Osteocyte (in vitro differentiated cells): ENCODE measurements at places on chromosomes 1 and 21. TPM values are rescaled to one million over a fixed set of nuclear protein-coding genes. Genes with fewer than 3 reads are reported as not detected.

Gene TFF1
- not detected in 2 replicates for total RNA-seq

Gene B3GALT2
- total RNA-seq = 30.0 and 32.1 TPM in 2 replicates

Gene L1TD1
- not detected in 2 replicates for total RNA-seq

Gene ORC1
- total RNA-seq = 1.9 and 3.0 TPM in 2 replicates

Gene FAM151A
- total RNA-seq = not detected in 2 replicates

Gene FHAD1
- total RNA-seq = not detected in 2 replicates

Gene FCRL4
- total RNA-seq = not detected in 2 replicates

Gene NCAM2
- total RNA-seq = 121 and 135 TPM in 2 replicates

Gene PRAMEF11
- total RNA-seq = not detected in 2 replicates

Gene PGBD2
- 8.3 and 9.4 TPM in 2 replicates for total RNA-seq

Gene GIPC2
- total RNA-seq = 0.08 TPM in 2 replicates

Gene HSD3B2
- not detected in 2 replicates for total RNA-seq

Gene DIRAS3
- 1.4 and 1.7 TPM in 2 replicates for total RNA-seq

Gene MPL
- not detected in 2 replicates for total RNA-seq

- no peaks in the 10 kb centered on the region for H3K36me3 ChIP-seq
- no peak for DNase-seq
- no peak overlapping the region for H3K4me3 ChIP-seq
- H3K27ac ChIP-seq = no peak overlapping the region
These were observed 10.6 kb downstream of the TNFRSF1B start for GRCh38 chr1:12177156-12177998.

DNA sequence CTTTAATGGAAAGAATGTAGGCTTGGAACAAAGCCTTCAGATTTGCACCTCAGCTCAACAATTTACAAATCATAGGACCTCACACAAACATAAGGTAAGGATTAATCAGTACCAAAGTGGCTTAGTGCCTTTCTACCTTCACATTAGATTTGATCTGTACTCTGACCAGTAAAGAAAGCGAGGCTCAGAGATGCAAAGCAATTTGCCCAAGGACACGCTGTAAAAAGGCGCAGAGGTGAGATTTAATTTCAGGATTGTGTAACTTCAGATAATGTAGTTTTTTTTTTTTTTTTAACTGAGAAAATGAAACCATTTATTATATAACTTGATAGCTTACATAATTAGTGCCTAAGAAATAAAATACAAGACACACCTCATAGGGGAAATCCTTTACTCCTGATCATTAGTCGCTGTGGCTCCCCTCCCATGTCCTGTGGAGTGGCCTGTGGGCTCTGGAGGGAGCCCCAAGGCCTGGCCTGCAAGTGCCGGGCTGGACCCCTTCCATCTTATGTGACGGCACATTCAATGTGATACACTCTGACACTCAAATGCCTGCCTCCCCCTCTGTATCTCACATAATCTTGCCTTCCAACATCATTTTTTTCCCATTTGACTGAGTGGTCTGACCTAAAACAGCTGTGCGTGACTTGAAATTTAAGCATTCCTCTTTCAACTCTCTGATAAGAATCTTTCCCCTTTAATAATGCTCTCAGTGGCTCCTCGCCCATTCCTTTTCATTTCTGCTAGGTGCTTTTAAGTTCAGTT, 426.5 kb upstream of the DAB1 start:
- peaks cover 7% of the 10 kb centered on the region for H3K4me1 ChIP-seq
- DNase-seq = no peak
- H3K27me3 ChIP-seq = peaks cover 2% of the 10 kb centered on the region
- no peak overlapping the region for H3K27ac ChIP-seq

GRCh38 chr1:160137216-160137862, 14.1 kb upstream of the ATP1A4 start:
- DNase-seq = no peak
- H3K4me3 ChIP-seq = no peak overlapping the region
- H3K4me1 ChIP-seq = no peaks in the 10 kb centered on the region

DNA sequence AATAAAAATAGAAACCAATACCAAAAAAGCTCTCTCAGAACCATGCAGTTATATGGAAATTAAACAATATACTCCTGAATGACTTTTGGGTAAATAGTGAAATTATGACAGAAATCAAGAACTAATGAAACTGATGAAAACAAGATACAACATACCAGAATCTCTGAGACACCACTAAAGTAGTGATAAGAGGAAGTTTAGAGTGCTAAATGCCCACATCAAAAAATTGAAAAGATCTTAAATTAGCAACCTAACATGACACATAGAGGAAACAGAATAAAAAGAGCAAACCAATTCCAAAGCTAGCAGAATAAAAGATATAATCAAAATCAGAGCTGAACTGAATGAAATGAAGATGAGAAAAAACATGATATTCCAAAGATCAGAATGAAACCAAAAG, 430.9 kb downstream of the LTN1 start:
- no peak overlapping the region for H3K4me3 ChIP-seq
- peaks cover 8% of the 10 kb centered on the region for H3K36me3 ChIP-seq
- H3K27ac ChIP-seq = no peak overlapping the region
- no peak for DNase-seq

DNA sequence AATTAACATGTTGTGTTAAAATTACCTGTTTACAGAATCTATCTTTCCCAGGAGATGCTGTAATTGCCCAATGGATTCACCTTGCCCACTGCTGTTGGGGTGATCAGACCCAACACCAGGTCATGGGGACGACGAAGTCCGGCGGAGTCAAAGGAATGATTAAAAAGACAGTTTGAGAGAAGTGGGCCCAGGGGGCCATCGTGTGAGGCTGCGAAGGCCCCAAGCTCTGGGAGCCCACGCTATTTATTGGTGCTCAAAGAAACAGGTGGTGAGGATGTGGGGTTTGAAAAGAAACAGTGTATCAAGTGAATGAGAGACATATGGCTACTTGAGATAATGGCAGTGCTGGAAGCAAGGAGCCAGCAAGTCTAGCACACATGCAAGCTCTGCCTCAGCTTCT, 16.3 kb upstream of the L1TD1 start:
- DNase-seq = no peak
- H3K4me3 ChIP-seq = no peak overlapping the region
- no peak overlapping the region for H3K27ac ChIP-seq
- H3K36me3 ChIP-seq = no peaks in the 10 kb centered on the region

- H3K27ac ChIP-seq = no peak overlapping the region
- H3K4me3 ChIP-seq = no peak overlapping the region
- no peaks in the 10 kb centered on the region for H3K36me3 ChIP-seq
- H3K4me1 ChIP-seq = peaks cover 1% of the 10 kb centered on the region
- H3K27me3 ChIP-seq = no peaks in the 10 kb centered on the region
These were observed 696.0 kb upstream of the CHRM3 start for GRCh38 chr1:238690415-238690814.

- no peaks in the 10 kb centered on the region for H3K4me1 ChIP-seq
- DNase-seq = no peak
- H3K27me3 ChIP-seq = peaks cover 28% of the 10 kb centered on the region
- H3K4me3 ChIP-seq = no peak overlapping the region
These were observed 15.4 kb upstream of the FRRS1 start for GRCh38 chr1:99781798-99782197.

GRCh38 chr1:89681045-89681729, 48.3 kb downstream of the LRRC8C start:
- no peak overlapping the region for H3K4me3 ChIP-seq
- H3K27ac ChIP-seq = no peak overlapping the region
- peaks cover 6% of the 10 kb centered on the region for H3K4me1 ChIP-seq
- no peak for DNase-seq

- no peak for DNase-seq
- H3K27me3 ChIP-seq = no peaks in the 10 kb centered on the region
- H3K4me1 ChIP-seq = peaks cover 27% of the 10 kb centered on the region
- peak overlapping the region; percentile 60 for H3K4me3 ChIP-seq
- H3K36me3 ChIP-seq = peaks cover 5% of the 10 kb centered on the region
These were observed 941 bp upstream of the TBCE start for GRCh38 chr1:235366286-235366685.

DNA sequence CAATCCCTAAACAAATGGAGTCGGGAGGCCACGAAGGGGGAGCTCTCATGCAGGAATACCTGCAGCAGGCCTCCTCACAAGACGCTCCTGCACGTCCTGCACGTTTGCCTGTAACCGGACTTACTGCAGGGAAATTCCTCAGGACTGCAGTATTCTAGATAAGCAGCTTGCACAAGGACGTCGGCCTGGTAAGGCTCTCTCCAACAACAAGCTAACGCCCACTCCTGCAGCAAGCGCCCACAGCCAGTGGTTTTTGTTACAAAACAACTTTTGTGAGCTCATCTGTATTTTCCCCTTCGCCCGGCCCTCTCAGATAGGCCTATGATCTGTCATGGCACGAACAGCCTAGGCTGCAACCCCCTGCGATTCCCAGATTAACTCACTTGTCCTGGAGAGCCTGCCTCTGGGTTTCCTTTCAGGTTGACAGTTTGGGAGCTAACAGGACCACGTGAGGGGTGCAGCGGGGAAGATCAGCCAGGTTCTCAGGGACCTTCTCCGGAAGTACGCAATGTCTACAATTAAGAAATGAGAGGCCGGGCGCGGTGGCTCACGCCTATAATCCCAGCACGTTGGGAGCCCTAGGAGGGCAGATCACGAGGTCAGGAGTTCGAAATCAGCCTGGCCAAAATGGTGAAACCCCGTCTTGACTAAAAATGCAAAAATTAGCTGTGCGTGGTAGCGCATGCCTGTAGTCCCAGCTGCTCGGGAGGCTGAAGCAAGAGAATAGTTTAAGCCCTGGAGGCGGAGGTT, 921 bp upstream of the MIB2 start:
- peak overlapping the region; percentile 75 for H3K27ac ChIP-seq
- no peak for DNase-seq
- H3K4me1 ChIP-seq = peaks cover 34% of the 10 kb centered on the region
- H3K36me3 ChIP-seq = peaks cover 6% of the 10 kb centered on the region
- peak overlapping the region; percentile 87 for H3K4me3 ChIP-seq
- H3K27me3 ChIP-seq = no peaks in the 10 kb centered on the region

- no peak overlapping the region for H3K4me3 ChIP-seq
- H3K36me3 ChIP-seq = no peaks in the 10 kb centered on the region
- no peaks in the 10 kb centered on the region for H3K27me3 ChIP-seq
- H3K4me1 ChIP-seq = peaks cover 51% of the 10 kb centered on the region
- DNase-seq = no peak
These were observed 903.9 kb upstream of the ADGRL2 start for GRCh38 chr1:80896781-80897356.

GRCh38 chr1:86641318-86641717, 63.1 kb upstream of the SH3GLB1 start:
- DNase-seq = no peak
- no peaks in the 10 kb centered on the region for H3K4me1 ChIP-seq
- no peak overlapping the region for H3K4me3 ChIP-seq
- peaks cover 28% of the 10 kb centered on the region for H3K27me3 ChIP-seq
- H3K27ac ChIP-seq = no peak overlapping the region
- no peaks in the 10 kb centered on the region for H3K36me3 ChIP-seq

GRCh38 chr1:42737986-42738677, 1.9 kb downstream of the CLDN19 start:
- no peaks in the 10 kb centered on the region for H3K27me3 ChIP-seq
- H3K27ac ChIP-seq = no peak overlapping the region
- H3K36me3 ChIP-seq = no peaks in the 10 kb centered on the region
- peaks cover 10% of the 10 kb centered on the region for H3K4me1 ChIP-seq
- no peak overlapping the region for H3K4me3 ChIP-seq

GRCh38 chr1:57067863-57068262, 102.0 kb upstream of the C8B start:
- H3K27me3 ChIP-seq = no peaks in the 10 kb centered on the region
- H3K4me1 ChIP-seq = no peaks in the 10 kb centered on the region
- H3K36me3 ChIP-seq = no peaks in the 10 kb centered on the region

DNA sequence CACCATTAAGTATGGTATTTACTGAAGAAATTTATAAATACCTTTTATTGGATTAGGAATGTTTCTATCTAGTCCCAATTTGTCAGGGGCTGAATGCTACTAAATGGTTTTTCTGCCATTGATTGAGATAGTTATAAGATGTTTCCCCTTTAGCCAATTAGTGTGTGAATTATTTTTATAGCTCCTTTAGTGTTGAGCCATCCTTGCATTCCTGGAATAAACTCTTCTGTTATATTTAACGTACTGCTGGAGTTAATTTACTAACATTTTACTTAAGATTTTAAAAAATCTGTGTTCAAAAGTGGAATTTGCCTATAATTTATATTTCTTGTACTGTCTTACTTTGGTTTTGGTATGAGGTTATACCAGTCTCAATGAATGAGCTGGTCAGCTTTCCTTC, 25.4 kb upstream of the LRRC3 start:
- H3K27ac ChIP-seq = no peak overlapping the region
- no peak for DNase-seq
- H3K4me3 ChIP-seq = no peak overlapping the region
- no peaks in the 10 kb centered on the region for H3K36me3 ChIP-seq

DNA sequence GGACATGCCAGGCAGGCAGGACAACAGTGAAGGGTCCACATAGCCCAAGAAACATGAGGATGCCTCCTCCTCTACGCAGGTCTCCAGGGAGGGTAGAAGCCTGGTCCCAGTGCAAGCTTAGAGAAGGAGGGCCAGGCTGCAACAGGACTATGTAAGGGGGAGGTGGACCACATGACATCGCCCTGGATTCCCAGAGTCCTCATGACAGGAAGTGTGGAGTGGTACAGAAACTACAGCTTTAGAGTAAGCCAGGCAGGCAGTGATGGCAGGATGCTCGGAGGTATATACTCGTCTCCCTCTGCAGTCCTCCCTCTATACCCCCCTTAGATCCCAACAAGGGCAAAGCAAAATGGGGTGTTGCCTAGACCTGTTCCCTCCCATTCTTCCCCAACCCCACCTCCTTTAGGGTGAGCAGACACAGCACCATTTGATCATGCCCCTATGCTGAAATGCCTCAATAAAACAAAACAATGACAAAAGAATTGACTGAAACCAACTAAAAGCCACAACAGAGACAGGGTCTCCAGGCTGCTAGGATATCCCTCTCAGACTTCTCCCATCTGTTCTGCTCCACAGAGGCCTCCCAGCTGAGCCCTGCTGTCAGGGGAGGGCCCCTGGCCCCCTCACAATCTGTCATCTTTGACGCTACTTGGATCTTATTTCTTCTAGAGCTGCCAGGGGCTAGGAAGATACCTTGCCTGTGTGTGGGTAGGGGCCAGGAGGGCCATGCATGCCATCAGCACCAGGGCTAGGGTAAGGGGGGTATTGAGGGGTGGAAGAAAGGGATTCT, 13.1 kb downstream of the FAM78B start:
- H3K4me1 ChIP-seq = no peaks in the 10 kb centered on the region
- no peaks in the 10 kb centered on the region for H3K36me3 ChIP-seq
- H3K27me3 ChIP-seq = no peaks in the 10 kb centered on the region
- no peak for DNase-seq
- no peak overlapping the region for H3K27ac ChIP-seq

DNA sequence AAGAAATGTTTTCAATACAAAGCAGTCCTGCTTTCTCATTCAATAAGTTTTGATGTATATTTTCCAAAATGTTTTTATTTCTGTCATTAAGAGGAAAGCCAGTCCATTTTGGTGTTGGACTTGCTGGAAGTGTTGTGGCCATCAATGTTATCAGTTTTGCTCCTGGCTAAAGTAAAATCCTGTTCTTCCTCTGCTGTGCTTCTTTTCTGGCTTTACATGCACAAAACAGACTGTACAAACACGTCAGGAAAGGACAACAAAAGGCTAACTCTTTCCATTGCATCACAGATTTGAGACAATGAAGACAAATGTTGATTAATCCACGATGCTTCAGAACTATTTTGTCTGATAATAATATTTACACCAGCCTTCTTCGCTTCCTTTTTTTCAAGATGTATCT, 735.4 kb downstream of the LTN1 start:
- no peak for DNase-seq
- H3K4me1 ChIP-seq = peaks cover 24% of the 10 kb centered on the region
- H3K27me3 ChIP-seq = no peaks in the 10 kb centered on the region
- H3K36me3 ChIP-seq = no peaks in the 10 kb centered on the region
- H3K4me3 ChIP-seq = no peak overlapping the region

GRCh38 chr1:221344693-221345092, 397.2 kb downstream of the DUSP10 start:
- H3K4me3 ChIP-seq = no peak overlapping the region
- peaks cover 2% of the 10 kb centered on the region for H3K27me3 ChIP-seq
- H3K36me3 ChIP-seq = no peaks in the 10 kb centered on the region
- H3K27ac ChIP-seq = no peak overlapping the region
- DNase-seq = no peak
